ENCODE measurements at places on chromosomes 6 and 20.

- DNase-seq = peak; percentile 83
Observed at GRCh38 chr20:46021361-46022359, 7.4 kb upstream of the SLC12A5 start.

- peak; percentile 72 for DNase-seq
Observed at GRCh38 chr6:32854376-32855178, 585 bp downstream of the PSMB9 start.

GRCh38 chr6:36629784-36630183, 35.6 kb downstream of the SRSF3 start:
- DNase-seq = no peak

DNA sequence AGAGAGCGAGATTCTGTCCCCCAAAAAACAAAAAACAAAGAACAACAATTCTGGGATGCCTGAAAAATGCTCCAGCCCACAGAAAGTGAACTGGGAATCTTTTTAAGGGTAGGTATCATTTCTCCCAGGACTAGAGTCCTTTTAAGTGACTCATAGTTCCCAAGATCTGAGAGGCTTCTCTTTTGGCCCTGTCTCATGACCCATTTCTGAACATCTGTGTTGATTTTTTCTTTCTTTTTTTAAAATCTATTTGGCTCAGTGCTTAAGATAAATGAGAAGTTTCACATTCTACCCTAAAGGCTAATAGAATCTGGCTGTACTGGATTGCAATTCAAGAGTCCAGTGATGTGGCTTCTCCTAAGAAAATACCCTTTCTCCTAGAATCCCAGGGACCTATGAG, 217.6 kb upstream of the FOXQ1 start:
- no peak for DNase-seq

DNA sequence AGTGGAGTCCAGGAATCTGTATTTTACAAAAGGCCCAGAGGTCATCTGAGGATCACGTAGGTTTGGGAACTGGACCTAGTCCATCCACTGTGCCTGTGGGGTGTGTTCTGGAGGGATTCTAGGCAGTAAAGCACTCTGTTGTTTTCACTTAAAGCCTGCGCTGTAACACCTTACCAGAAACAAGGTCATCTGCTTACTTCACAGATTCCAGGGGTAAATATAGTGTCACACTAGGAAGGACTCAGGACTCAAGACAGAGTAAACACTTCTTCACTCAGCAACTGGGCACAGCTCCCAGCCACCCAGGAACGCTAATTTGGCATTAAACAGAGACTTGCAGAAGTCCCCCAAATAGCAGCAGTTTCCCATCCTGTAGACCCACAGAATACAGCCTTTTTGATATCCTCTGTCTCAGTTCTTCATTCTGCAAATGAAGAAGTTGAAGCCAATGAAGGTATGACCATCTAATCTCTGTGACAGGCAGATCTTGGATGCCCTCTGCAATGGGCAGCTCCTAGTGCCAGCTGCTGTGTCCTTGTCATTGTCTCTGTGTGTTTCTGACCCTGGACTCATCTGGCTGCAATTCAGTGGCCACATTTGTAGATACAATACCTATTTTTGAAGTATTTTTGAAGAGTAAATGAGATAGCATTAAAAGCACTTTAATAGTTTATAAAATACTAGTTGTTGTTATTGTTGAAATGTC, 129.1 kb downstream of the SLC24A3 start:
- no peak for DNase-seq

DNA sequence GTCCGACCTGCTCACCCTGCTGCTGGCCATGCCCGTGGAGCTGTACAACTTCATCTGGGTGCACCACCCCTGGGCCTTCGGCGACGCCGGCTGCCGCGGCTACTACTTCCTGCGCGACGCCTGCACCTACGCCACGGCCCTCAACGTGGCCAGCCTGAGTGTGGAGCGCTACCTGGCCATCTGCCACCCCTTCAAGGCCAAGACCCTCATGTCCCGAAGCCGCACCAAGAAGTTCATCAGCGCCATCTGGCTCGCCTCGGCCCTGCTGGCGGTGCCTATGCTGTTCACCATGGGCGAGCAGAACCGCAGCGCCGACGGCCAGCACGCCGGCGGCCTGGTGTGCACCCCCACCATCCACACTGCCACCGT, 885 bp downstream of the NTSR1 start:
- DNase-seq = no peak

- DNase-seq = no peak
Observed at GRCh38 chr6:2190661-2191389, 54.6 kb downstream of the GMDS start.

DNA sequence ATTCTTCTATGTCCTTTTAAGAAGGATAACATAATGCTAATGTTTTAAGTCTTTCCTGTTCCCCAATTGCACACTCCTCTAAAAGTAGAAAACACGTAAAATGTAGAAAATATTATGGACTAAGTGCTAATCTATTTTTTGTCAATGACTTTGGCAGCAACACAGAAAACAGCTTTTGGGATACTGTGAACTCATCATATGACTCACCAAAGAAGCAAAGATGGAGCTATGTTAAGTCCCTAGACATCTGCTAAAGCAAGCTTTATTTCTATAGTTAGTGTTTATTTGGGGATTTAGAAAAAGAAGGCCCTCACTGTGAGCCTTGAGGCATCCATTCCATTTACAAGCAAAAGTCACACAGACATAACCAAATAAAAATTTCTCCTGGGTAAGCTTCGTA, 23.0 kb downstream of the OPN5 start:
- DNase-seq = no peak

DNA sequence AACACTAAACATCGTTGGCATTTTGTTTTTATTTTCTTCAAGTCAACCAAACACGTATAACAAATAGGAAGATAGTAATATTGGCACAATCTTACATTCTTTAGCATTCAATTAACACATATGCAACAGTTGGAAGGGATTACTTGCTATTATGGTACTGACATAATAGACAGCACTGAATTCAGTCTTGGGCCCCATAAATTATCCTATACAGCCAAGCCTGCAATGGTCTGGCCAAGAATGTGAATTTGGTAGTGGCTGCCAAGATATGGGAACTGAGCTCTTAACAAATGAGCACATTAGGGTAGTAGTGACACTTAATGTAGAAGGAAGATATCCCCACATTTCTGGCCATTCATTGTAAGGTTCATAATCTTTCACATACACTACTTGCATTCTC, 44.8 kb upstream of the ARHGAP18 start:
- no peak for DNase-seq

- no peak for DNase-seq
Observed at GRCh38 chr6:133894795-133895358, 6.0 kb downstream of the TCF21 start.

- no peak for DNase-seq
Observed at GRCh38 chr6:53130569-53131290, 17.9 kb downstream of the GCM1 start.

All from GM20000 (cell line).